ENCODE measurements at places on chromosomes 5 and 9.

GRCh38 chr5:66958980-66959641 lies 237.5 kb downstream of the CD180 start:
- DNase-seq, result no peak

GRCh38 chr5:74113927-74114326 lies 487.9 kb downstream of the ARHGEF28 start:
- no peak for DNase-seq

DNA sequence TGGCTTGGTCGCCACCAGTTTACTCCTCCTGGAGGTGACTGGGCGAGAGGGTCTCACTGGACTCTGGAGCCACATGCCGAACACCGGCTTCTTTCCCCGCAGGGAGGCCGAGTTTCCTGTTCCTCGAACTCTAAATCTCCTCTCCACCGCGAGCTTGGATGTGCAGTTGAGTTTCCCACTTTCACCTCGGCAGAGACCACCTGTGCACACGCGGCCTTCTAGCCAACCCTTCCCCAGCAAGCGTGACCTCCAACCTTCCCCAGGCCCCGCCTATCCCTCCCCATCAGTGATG lies 380.1 kb downstream of the IRX2 start:
- DNase-seq, result no peak

DNA sequence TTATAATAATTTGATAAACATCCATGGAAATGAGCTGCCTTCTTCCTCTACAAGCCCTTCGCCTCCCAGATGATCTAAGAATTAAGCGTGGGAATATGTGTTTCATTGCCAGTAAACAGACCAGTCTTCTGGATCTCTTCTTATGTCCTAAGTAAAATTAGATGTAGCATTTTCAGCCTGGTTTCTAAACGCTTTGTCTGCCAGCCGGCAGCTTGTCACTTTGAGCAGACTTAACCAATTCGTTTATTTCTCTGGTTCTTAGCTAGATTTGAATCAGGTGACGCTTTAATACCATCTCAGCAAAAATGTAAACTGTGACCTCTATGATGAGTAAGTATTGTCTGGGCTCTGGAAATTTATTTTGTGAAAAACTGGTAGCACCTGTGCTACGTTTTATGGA lies 380.6 kb upstream of the NUDT12 start:
- DNase-seq, result no peak

DNA sequence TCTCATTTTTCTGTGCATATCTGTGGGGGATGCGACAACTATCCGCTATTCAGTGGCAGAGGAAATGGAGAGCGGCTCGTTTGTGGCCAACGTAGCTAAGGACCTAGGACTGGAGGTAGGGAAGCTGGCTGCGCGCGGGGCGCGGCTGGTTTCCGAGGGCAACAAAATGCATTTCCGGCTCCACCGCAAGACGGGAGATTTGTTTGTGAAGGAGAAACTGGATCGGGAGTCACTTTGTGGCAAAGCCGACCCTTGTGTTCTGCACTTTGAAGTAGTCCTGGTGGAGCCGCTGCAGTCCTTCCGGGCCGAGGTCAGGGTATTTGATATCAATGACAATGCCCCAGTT lies 320 bp downstream of the PCDHB1 start:
- no peak for DNase-seq

DNA sequence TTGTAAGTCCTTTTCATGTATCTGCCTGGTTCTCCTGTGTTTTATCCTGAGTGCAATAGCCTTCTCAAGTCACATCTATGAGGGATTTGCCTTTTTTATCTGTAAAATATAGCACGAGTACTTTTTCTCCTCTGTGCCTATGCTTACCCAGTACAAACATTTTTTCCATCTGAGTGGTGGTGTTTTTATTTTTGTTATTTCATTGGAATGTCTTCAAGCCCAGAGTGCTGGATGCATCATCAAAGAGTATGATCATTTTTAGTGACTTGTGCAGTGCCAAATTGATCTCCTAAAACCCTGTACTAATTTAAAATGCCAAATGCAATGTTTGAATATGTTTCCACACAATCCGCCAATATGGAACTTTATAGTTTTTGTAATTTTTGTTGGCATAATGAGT lies 86.1 kb downstream of the TLE4 start:
- DNase-seq, result no peak

GRCh38 chr9:105681724-105682123 lies 12.6 kb upstream of the TMEM38B start:
- no peak for DNase-seq

- no peak for DNase-seq
These were observed 875.8 kb upstream of the COX7C start for GRCh38 chr5:85741972-85742371.

GRCh38 chr9:16680975-16681651 lies 189.4 kb downstream of the BNC2 start:
- DNase-seq, result no peak

DNA sequence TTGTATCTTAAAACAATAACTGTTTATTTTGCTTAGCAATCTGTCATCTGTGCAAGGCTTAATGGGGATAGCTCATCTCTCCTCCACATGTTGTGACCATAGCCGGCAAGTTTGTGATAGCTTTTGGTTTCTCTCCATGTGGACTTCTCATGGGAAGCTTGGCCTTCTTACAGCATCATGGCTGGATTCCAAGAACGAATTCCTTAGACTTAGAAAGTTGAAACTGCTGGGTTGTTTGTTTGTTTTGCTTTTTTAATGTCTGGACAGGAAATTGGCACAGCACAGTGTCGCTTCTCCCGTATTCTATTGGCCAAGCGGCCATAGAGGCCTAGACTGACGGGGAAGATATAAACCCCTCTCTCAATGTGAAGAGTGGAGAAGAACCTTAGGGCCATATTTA lies 61.0 kb upstream of the PRDM9 start:
- DNase-seq, result no peak

DNA sequence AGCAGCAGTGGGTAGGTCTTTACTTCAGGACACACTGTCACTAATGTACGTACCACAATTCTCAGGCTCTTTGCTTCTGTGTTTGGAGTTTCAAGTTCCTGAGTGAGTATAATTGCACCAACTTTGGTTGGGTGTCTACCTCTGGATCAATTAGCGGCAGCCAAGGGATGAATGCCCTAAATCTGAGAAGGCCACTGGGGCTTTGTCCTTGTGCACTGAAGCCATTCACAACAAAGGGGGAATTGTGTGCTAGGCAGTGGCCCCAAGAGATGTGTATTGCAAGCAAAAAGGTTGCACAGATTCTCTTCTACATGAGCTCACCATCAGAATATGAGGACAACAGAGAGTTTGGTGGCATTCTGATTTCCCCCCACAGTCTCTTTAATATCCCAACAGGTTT lies 3.9 kb upstream of the PHF24 start:
- DNase-seq, result no peak

DNA sequence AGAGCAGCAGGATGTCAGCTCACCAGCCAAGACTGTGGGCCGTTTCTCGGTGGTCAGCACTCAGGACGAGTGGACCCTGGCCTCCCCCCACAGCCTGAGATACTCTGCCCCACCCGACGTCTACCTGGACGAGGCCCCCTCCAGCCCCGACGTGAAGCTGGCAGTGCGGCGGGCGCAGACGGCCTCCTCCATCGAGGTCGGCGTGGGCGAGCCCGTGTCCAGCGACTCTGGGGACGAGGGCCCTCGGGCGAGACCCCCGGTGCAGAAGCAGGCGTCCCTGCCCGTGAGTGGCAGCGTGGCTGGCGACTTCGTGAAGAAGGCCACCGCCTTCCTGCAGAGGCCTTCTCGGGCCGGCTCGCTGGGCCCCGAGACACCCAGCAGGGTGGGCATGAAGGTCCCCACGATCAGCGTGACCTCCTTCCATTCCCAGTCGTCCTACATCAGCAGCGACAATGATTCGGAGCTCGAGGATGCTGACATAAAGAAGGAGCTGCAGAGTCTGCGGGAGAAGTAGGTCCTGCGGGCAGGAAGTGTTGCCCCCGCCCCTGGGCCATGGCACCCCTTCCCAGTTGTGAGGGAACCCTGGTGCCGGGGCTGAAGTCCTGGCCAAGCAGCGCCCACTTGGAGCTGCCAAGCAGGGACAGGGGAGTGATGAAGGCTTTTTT lies 108.9 kb downstream of the WNK2 start:
- DNase-seq, result no peak

DNA sequence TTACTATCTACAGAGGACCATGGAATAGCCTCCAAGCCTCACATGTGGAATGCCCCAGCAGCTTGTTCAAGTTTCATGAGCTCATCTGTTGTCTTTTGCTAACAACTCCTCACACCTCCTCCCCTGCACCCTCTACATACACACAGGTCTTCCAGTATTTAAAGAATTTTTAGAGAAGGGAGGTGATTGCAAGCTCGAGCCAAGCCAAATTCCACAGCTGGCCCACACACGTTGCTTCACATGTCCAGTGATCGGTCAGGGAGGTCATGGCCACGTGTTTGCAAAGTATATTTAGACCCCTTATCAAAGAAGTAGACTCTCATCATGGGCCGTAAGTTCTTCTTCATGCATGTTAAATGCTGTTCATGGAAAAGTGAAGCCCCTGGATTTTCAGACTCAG lies 281.7 kb downstream of the OSTF1 start:
- DNase-seq, result no peak

DNA sequence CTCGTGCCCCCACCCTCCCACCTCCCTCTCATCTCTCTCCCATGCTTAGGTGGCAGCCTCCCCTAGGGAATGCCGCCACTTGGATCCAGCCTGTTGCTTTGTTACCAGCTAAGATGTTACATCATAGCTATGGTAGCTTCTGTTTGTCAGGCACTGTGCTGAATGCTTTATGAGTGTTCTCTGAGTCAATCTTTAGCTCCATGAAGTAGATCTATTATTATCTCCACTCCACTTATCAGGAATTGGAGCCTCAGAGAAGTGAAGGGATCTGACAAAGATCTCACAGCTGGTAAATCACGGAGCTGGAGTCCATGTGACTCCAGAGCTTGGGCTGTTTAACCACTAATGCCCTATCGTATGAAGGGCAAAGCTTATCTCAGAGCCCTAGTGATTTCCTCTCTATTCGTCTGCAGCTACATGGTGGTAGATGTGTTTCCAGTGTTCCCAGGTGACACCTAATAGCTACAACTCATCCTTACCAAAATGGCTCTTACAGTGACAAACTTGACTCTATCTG lies 54.1 kb downstream of the GARNL3 start:
- no peak for DNase-seq

GRCh38 chr5:73387601-73388305 lies 60.8 kb downstream of the FOXD1 start:
- peak; percentile 27 for DNase-seq

DNA sequence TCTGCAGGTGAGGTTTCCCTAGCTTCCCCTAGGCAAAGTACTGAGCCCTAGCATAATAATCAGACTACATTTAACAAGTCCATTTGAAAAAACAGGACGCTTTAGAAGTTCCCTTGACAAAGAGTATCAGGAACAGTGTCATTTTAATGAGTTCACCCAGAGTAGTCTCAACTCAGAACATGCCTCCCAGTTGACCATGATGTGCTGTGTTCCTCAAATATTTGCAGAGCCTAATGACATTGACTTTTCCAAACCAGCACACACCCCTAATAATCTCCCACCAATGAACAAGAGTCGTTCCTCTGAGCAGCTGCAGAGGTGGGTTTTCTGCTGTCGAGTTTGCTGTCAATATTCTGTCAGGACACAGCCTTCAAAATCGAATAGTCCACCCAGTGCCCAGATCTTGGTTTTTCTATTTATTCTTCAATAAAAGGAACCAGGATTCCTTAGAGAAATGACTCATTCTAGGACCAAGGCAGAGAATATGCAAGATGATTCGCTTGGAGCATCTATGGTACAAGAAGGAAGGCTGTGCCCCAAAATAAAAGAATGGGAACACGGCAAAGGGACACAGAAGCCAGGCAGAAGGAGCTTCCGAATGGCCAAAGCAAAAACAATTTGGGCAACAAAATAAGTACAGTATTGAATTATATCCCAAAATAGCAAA lies 57.6 kb downstream of the OTULIN start:
- no peak for DNase-seq

DNA sequence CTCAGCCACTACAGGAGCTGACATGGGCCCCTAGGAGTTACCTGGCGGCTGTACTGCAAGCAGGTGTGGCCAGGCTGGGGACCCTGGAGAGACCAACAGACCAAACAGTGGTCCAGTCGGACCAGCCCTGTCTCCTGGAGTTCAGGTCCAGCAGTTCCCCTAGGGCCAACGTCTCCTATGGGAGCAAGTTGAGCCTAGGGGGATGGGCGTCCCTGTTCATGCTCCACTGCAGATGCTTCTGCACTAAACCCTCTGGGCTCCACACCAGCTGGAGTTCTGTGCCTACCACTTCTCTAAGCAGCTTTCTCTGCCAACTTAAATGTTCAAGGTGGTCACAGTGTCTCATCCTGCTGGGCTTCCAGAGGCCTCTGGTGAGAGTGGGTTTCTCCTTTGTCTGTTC lies 20.6 kb upstream of the OMD start:
- DNase-seq, result no peak

DNA sequence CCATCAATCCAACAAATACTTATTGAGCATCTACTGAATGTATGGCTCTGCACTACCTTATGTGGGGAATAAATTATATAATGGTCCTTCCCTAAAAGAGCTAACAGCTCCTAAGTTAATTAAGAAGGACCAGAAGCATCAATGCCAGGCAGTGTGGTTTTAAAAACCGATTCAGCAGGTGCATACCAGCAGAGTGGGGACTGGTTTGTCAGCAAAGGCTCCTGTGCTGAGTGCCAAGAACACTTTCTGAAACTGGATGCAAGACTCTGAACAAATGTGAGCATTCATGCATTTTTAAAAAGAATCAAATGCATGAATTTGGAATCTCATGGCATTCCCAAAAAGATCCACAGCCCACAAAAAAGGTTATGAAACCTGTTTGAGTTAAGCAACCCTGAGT lies 142.2 kb downstream of the AUH start:
- DNase-seq, result no peak

- no peak for DNase-seq
These were observed 543.6 kb upstream of the DAP start for GRCh38 chr5:11304641-11305040.

- no peak for DNase-seq
These were observed 497.2 kb downstream of the MAT2B start for GRCh38 chr5:164002628-164003027.

GRCh38 chr5:6338135-6338534 lies 40.2 kb downstream of the MED10 start:
- DNase-seq, result no peak

DNA sequence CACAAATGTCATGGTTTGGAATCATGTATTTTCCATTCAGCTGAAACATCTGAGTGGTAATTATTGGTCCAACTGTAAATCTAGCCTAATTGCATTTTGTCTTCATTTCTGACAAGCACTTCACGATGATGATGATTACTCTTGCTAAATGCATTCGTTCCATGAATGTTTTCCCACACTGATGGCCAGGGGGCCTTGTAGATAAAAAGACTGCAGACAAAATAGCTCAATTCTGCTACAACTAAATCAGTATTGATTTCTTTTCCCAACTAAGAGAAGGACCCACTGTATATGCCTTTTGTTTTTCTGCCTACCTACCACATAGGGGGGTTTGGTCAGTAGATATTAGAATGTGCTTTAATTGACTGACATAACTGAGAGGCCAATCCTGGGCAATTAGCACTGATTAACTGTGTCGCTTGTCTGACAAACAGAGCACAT lies 1351.3 kb upstream of the NUDT12 start:
- DNase-seq, result no peak

DNA sequence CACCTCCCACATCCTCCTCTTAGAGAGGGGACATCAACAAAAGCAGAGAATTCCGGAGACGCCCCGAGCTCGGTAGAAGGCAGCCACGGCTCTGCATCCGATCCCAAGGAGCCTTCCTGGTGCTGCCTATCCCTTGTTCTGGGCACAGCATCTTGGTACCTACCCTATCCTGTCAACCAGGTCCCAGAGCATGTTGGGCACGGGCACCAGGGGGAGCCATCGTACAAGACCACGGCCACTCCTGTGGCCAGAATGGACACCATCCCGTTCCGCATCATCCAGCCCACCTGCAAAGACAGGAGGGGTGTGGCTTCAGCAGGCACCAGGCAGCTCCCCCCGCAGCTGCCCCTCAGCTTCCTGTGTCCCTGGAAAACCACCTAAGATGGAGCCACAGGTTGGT lies 62.7 kb upstream of the ZNF354A start:
- no peak for DNase-seq
